ENCODE measurements at places on chromosomes 4 and X.

GRCh38 chrX:10071451-10072144 is 85.2 kb upstream of the CLCN4 start:
- DNase-seq, result no peak

DNA sequence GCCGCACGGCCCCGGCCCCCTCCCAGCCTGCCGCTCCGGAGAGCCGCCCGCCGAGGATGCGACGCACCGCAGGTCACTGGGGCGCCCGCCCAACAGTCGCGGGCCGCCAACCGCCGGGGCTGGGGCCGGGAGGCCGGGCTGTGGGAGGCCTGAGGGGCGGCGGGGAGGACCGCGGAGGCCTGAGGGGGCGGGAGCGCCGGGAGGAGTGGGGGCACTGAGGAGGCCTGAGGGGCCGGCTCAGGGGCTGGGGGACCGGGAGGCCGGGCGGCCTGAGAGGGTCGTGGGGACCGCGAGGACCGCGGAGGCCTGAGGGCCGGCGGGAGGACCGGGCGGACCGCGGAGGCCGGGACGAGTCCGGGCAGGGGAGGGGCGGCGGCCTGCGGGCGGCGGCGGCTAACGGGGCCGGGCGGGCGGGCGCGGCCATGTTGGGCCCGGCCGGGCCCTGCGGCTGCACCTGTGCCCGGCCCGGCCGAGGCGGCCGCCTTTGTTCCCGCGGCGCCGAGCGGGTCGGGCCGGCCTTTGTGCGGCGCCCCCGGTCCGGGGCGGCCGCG is 353 bp downstream of the NSD2 start:
- no peak for DNase-seq

- DNase-seq, result no peak
These were observed 14.7 kb upstream of the PLAC8 start for GRCh38 chr4:83129264-83129663.

DNA sequence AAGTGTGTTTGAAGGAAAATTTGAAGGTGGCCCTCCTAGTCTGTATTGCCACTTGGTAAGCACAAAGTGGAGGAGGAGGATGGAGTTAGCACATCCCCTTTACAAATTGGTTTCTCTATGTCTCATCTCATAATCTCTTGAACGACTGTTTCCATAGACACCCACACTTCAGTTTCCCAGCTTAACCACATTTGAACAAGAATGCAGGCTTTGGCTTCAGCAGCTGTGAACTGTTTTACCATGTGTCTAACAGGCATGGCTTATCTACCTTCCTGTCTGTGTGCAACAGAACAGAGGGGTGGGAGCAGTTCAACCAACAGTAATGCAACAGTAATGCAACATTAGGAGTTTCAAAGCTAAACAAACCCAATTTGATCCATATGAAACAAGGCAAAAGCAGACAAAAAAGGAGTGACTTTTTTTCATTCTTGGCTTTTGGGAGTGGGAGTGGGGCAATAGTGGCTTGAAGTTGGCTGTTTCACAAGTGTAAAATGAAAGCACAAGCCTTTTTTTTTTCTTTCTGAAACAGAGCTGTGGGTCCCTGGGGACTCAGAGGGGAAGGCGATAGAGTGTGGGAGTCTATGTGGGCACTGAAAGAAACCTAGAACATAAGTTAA is 108.0 kb downstream of the ITM2A start:
- no peak for DNase-seq

GRCh38 chr4:84856468-84857049 is 109.9 kb downstream of the WDFY3 start:
- DNase-seq, result peak; percentile 21

GRCh38 chrX:107626481-107626880 is 1.8 kb upstream of the PRPS1 start:
- no peak for DNase-seq

- DNase-seq, result no peak
These were observed 78.2 kb downstream of the EPHA5 start for GRCh38 chr4:65592089-65592488.

- no peak for DNase-seq
These were observed 30.6 kb upstream of the IL9R start for GRCh38 chrX:155966876-155967275.

DNA sequence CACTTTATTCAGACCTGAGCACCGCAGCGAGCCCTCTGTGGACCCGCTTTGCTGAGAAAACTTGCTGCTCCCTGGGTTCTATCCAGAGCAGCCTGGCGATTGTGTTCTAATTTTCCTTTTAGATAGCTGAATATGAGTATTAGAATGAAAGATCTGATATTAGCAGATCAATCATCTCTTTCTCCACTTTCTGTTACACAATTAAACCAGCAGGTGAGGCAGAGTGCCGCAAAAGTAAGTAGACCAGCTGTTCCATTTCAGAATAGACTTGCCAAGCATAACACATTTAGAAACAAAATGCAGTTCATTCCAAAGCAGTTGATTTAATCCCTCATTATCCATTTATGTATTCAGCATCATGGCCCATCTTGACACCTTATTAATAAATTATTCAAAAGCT is 58.6 kb downstream of the PALLD start:
- DNase-seq, result no peak

GRCh38 chr4:174828845-174829701 is at the start of gene GLRA3:
TSS of gene GLRA3 (minus strand) at chr4:174829247. CDS start at chr4:174828811, 436 bp downstream.
- peak; percentile 90 for DNase-seq

- no peak for DNase-seq
These were observed 33.9 kb downstream of the TMPRSS11A start for GRCh38 chr4:67929426-67929825.

- no peak for DNase-seq
These were observed 307.7 kb downstream of the GPM6A start for GRCh38 chr4:175504318-175504717.

GRCh38 chr4:78774417-78774816 is 1.7 kb upstream of the BMP2K start:
- no peak for DNase-seq

DNA sequence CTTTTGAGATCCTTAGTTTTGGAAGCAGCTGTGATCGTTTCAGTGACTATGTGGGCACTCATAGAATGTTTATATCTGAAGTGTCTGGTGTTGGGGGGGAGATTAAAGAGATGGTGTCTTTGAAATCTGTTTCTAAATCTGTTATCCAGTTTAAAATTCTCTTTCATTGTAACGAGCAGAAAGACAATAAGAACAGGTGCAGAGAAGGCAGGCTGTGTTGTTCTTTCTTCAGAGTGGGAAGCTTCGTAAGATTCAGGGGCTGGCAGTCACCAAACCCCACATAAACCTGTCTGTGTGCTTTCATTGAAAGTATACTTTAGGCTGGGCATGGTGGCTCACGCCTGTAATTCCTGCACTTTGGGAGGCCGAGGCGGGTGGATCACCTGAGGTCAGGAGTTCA is 16.3 kb upstream of the DHRSX start:
- no peak for DNase-seq

- DNase-seq, result no peak
These were observed 314.9 kb upstream of the TRAM1L1 start for GRCh38 chr4:117400039-117400835.

DNA sequence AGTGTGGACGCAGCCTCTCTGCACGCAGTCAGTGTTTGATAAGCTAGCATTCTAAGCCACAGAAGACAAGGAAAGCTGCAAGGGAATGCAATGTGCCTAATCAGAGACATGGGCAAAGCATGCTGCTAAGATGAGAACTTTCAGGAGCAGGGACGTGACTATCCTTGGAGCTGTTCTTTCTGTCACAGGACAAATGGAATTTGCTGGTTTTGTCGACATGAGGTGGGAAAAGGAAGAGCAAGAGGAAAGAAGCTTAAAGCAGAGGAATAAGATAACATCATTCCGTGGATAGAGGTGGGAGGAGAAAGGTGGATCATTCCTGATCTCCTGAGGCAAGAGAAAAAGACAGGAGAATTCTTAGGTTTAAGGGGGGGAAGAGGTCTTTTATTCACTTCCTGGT is 33.7 kb downstream of the RBM47 start:
- DNase-seq, result no peak

GRCh38 chr4:66108898-66109297 is 438.6 kb upstream of the EPHA5 start:
- DNase-seq, result no peak

DNA sequence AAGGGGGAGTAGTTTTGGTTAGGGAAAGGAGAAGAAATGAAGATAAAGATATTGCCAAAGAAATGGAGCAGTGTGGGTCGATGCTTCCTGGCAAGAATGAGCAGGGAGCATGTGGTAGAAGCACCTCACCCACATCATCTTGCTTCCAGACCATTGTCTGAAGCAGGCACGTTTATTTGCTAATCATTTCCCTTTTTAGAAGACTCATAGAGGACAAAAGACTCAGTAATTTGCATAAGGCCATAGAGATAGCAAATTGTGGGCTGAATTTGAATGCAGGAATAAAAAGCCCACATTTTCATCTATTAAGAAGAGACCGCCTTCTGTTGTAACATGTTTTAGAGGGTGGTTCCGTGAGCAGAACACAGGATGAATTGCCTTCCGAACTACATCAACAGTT is 275.2 kb upstream of the FAT4 start:
- DNase-seq, result no peak

GRCh38 chr4:5965225-5965624 is 53.0 kb downstream of the C4orf50 start:
- no peak for DNase-seq

- no peak for DNase-seq
These were observed 181.2 kb downstream of the RAPGEF2 start for GRCh38 chr4:159284113-159284512.

DNA sequence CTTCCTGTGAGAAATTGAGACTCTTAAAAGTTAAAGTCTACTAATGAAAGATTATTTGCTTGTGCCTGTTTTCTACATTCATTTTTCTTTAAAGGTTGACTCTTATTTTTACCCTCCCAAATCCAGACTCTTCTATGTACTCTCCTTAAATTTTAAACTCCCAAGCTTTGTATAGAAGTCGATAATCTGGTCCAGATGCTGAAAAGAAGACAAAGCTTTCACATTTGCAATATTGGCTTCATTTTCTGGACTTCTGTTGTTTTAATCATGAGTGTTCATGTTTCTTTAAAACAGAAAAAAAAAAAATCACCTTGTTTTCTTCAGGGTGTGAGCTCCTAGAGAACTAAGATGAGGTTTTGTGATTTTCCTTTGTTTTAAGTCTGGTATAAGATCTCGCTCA is 53.2 kb upstream of the TBC1D14 start:
- DNase-seq, result no peak

DNA sequence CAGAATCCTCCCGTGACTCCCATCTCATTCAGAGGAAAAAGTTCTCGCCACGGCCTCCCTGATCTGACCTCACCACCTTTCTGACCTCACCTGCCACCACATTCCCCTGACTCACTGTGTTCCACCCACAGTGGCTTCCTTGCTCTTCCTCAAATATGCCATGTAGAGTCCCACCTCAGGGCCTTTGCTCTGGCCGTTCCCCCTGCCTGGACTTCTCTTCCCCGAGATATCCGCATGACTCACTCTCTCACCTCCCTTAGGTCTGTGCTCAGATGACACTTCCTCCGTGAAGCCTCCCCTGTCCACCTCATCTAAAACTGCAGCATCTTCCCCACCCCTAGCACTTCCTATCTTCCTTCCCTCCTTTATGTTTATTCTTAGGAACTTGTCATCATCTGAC is 7.2 kb upstream of the TSPYL2 start:
- DNase-seq, result no peak

DNA sequence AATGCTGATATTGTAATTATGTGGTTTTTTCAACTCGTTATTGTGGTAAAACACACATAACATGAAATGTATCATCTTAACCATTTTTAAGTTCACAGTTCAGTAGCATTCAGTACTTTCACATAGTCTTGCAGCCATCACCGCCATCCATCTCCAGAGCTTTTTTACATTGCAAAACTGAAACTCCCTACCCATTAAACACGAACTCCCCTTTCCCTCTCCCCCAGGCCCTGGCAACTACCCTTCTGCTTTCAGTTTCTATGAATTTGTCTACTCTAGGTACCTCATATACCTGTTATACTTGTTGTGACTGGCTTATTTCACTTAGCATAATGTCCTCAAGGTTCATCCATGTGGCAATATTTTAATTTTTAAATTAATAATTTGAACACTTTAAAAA is 380.6 kb downstream of the MAPK10 start:
- no peak for DNase-seq

- DNase-seq, result no peak
These were observed 58.5 kb upstream of the CLCN4 start for GRCh38 chrX:10098270-10098713.

GRCh38 chr4:14863418-14864364 is 138.6 kb upstream of the CPEB2 start:
- no peak for DNase-seq

DNA sequence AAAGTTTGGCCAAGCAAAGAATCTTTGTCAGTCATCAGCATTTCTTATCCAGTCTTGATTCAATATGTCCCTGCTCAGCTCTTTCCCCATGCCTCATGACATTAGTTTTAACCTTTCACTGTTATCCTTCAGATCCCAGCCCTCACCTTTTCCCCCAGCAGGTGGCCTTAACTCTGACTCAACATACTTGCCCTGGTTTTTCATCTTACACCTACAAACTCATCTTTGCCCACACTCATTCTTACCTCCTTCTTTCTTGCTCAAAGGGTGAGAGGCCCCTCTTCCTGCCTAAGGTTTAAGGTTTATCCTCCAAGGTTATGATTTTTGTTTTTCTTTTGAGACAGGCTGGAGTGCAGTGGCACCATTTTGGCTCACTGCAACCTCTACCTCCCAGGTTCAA is 10.6 kb upstream of the ANXA5 start:
- DNase-seq, result no peak

DNA sequence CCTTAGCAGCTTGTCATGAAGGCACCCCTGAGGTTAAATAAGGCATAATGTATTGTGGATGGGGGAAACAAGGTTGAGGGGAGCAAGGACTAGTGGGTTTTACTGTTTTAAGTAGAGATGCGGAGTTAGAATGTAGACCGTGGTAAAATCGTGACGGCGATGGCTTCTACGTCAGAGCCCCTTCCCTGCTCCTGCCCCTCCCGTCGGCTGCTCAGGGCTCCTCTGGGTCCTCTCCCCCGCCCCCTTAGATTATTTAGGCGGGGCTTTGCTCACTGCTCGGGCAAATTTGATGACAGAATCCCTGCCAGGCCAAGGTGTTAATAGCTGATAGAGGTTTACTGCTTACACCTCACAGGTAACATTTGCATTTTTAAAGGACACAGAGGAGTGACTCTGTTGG is 2.3 kb downstream of the FRMPD3 start:
- no peak for DNase-seq

GRCh38 chr4:90317785-90318184 is 190.6 kb downstream of the CCSER1 start:
- no peak for DNase-seq

DNA sequence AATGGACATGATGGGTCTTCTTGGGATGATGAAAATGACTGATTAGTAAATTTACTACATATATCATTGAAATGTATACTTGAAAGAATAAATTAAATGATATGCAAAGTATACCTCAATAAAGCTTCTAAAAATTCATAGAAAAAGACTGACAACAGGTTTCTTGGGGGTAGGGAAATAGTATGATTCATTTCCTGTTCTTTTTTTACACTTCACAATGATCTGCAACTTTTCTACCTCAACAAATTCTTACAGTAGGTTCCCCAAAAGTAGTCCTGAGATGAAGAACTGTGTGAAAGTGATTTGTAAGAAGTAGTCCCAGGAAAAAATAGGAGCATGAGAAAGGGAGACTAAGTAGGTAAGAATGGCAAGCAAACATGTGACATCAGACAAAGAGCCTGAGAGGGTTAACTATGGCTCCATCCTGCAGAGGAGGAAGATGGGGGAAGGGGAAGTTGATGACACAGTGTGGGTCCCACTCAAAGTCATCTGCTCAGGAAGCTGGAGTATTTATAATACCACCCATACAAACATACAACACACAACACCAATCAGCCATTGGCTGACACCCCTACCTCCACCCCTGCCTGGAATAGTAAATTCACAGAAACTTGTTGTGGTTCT is 73.9 kb downstream of the ARHGAP6 start:
- DNase-seq, result no peak

GRCh38 chr4:184951668-184952160 is 66.6 kb upstream of the HELT start:
- DNase-seq, result no peak
